ENCODE measurements at places on chromosomes 3 and 15.

DNA sequence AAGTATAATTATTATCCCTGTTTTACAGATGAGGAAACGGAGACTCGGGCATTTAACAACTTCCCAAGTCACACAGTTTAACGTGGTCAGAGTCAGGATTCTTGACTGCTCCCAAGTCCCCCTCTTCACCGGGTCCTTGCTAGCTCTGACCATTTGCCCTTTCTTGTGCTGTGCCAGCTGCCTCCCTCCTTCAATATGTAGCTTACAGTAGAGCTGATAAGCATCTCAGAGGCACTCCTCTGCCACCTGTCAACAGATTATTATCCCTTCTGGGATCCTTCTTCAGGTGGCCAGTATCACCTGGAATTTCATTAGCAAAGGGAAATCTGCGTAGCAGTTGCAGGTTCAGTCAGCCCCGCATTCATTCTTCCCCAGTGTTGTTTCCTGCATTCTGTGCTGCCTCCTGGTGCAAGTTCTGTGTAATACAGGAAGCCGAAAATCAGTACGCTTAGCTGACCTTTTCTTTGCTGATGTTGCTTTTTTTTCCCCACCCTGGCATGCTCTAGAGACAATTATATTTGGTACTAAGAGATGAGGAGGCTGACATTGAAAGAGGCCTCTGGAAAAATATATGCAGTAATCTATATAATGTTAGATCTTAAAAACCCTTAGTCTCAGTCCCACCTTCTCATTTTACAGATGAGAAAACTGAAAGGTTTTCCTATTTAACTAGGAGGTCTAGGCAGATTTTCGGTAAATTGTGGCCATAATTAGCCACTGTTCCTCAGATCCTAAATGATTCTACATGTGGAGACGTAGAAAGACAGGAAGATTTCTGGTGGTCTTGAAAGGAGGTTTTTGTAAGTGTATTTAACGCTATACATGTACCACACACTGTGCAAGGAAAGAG, 24.8 kb downstream of the TMOD2 start:
- peak; percentile 53 for DNase-seq

DNA sequence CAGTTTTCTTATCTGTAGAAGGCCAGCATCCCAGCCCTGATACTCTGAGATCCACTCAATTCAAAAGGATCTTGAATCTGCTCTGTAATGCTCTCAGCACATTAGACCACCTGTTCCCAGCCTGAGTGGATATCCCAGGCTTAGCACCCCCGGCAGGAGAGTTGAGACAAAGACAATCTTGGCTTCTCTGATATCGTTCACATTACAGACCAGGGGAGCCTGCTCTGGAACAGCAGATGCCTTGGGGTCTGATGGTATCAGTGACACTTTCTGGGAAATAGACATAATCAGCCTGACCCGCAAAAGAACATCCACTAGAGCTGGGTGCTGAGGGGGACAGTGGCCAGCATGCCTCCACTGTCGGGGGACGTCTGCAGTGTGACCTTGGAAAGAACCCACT, 70.6 kb downstream of the BDH1 start:
- DNase-seq = no peak

DNA sequence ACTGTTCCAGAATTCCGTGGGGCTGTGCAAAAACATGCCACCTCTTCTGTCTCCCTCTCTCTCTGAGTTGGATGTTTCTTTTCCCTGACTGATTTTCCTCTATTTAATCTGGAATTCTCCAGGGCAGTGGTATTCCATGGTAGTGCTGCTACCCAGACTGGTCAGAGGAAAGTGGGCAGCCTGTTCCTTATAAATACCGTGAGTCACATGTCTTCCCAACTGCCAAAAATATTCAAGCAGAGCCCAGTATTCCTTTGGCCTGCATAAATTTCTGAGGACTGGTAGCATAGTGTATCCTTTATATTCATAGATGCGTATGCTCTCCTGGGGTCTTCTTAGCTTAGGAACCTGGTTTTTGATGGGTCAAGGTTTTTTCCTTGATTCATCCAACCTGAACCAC, 40.9 kb downstream of the CEMIP start:
- no peak for DNase-seq

GRCh38 chr3:193522473-193522872, 32.2 kb downstream of the ATP13A4 start:
- DNase-seq = no peak

DNA sequence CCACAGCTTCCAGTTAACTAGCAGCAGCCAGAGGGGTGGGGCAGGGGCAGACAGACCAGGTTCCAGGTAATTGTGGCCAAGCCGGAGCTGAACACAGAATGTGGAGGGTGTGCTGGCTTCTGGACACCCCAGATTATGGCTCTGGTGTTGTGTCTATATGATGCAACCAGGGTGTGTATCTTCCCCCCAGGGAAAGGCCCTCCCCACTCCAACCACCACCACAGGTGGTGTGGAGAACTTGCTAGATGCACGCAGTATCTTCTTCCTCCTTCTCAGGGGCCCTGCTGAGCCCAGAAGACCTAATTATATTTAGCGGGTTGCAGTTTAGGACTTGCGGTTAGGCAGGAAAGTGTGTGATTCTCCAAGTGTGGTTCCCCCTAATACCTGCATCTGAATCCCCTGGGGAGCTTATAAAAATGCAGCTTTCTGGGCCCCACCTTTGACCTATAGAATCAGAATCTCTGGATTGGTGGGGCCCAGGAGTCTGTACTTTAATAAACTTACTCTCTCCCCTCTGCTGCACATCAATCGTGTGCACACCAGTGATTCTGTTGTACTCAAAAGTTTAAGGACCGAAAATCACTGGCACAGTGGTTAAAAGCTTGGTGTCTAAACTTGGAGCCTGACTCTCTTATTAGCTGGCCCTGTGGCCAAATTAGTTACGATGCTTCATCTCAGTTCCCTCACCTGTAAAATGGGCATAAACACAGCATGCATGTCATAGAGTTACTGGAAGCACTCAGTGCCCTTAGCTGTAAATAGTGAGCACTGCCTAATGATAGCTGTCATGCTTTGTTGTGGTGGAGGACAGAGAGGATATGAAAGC, 379.1 kb upstream of the PROK2 start:
- DNase-seq = peak; percentile 73

GRCh38 chr15:39530480-39531342, 50.2 kb upstream of the THBS1 start:
- DNase-seq = no peak

- no peak for DNase-seq
Measured at GRCh38 chr3:4948395-4948794, 30.8 kb upstream of the BHLHE40 start.

DNA sequence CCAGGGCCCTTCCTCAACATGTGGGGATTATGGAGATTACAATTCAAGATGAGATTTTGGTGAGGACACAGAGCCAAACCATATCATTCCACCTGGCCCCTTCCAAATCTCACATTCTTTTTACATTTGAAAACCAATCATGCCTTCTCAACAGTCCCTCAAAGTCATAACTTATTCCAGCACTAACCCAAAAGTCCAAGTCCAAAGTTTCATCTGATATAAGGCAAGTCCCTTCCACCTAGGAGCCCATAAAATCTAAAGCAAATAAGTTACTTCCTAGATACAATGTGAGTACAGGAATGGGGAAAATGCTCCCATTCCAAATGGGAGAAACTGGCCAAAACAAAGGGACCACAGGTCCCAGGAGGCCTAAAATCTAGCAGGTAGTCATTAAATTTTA, 309.5 kb upstream of the SLITRK3 start:
- no peak for DNase-seq

GRCh38 chr3:183392186-183393034, 36.0 kb downstream of the MCF2L2 start:
- no peak for DNase-seq

DNA sequence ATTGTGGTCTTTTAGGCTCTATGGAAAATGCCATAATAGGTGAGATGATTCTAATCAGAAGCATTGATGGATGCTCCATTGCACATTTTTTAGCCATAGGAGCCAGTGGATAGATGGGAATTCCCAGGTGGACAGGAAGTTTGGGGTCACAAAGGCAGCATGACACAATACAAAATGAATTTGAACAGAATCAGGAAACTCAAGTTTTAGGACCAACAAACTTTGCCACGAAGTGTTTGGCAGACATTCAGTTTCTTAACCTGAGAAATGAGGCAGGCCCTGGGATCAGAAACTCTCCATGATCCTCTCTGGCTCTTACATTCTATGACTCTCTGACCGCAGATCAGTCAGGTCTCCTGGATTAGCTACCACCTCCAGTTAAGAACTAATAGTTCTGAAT, 275.4 kb downstream of the TIGIT start:
- no peak for DNase-seq

DNA sequence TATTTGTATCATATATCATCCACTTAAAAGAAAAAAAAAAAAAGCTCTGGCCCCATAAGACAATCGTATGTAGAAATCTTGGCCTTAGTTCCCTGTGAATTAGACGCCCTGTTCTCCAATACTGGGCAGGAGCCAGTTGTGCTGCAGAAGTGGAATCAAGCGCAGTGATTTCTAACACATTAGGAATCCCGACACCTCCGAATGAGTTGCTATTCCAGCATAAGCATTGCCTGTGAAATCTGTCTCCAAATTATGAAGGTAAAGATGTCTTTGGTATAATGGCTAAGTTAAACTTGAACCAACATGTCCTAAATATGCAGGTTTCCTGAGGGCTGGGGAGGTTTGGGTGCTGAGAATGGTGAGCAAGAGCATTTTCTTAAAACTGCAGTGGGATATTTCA, 199.4 kb upstream of the ARRDC4 start:
- no peak for DNase-seq

GRCh38 chr15:82128401-82129148, 82.8 kb upstream of the MEX3B start:
- DNase-seq = no peak

GRCh38 chr15:33132233-33132580, 62.3 kb downstream of the FMN1 start:
- no peak for DNase-seq

DNA sequence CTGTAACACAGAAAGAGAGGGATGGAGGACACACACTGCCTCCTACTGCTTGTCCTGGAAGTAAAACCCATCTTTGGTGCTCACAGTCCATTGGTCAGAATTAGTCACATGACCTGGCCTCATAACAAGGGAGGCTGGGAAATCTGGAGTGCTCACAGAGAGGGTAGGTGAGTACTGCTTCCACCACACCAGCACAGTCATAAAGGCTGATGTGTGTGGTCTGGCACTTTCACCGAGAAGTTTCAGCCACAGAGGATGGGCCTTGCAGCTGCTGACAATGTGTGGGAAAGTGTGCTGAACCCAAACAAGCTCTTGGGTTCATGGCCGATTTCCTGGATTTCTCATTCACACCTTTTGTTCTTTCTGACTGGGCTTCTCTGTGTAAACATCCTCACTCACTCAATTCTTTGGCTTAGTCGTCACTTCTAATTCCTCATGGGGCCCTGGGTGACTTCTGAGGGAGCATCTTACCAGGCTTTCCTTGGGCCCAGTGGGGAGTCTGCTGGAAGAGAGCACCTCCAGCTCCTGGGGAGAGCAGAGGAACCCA, 100.7 kb downstream of the ASB7 start:
- DNase-seq = peak; percentile 75

DNA sequence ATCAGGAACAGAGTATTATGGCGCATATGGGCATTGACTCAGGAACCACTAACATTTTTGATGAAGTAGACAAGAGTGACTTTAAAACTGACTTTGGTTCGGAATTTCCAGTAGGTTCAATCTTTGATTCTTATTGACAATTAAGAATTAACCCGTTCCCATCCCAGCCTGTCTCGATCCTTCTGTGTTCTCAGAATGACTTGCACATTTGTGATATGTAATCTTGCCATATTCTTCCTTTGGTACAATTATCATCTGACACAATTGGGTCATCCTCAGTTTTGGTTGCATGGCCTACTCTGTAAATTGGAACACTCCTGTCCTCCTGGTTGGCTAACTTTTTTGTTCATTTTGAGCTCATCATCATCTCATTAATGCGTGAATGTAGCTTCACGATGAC, 10.5 kb downstream of the GPR171 start:
- no peak for DNase-seq

DNA sequence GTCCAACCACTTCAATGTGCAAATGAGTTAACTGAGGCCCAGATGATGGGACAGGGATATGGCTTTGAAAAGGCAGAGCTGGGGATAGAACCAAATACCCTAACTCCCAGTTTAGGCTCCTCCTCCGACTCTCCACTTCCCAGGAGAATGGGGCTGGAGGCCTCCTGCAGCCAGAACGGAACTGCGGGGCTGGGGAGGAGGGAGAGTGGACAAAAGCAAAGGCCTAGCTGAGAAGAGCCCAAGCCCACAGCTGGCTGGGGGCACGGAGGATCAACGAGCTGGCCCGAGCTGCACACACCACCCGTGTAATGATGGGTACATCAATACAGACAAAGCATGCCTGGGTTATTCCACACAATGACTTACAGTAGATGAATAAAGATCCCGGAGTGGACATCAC, 74.8 kb downstream of the NUP210 start:
- no peak for DNase-seq

- no peak for DNase-seq
Measured at GRCh38 chr3:197030379-197031314, 1.0 kb upstream of the MELTF start.

- no peak for DNase-seq
Measured at GRCh38 chr15:56824175-56824574, 90.9 kb upstream of the ZNF280D start.

DNA sequence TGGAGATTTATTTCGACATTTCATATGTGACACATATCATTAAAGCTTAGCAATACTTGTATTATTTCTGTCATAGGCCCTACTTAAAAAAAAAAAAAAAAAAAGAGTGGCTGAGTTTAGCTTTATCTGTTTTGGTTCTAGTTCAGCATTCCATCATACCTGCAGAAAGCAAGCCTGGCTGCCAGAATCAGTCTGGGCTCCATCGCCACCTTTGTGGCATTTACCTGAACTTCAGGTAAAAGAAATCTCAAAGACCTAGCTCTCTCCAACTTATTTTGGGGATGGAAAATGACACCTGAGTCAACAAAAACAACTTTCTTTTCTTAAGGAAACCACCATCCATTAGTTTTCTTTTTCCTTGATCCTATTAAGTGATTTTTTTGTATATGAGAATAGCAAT, 82.1 kb downstream of the NEK10 start:
- DNase-seq = no peak

- no peak for DNase-seq
Measured at GRCh38 chr3:160668454-160668853, 8.5 kb upstream of the ARL14 start.

DNA sequence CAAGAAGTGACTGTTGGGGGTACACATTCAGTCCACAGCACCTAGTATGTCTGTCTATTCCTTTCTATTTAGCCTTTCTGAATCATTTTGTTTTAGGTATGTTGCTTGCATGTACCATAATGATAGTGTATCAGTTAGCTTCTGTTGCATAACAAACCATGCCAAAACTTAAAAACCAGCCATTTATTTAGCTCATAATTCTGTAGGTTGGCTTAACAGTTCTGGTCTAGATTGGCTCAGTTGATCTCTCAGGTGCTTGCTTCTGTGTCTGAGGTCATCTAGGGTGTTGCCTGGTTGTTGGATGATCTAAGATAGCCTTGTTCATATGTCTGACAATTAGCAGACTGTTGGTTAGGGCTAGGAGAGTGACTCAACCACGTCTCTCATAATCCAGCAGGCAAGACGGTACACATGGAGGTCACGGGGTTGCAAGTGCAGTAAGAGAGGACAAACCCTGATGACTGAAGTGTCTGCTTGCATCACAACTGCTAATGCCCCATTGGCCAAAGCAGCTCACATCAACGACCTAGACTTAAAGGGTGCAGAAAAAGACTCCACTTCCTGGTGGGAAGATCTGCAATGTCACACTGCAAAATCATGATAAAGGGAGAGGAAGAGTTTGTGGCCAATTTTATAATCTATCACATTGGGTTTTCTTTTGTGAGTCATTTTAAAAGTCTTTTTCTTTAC, 6.8 kb upstream of the PDCD6IP start:
- DNase-seq = no peak

GRCh38 chr3:48555949-48556795, 431 bp downstream of the PFKFB4 start:
- peak; percentile 34 for DNase-seq

GRCh38 chr3:41710646-41711388, 251.1 kb downstream of the ULK4 start:
- DNase-seq = no peak

Data from GM13976 (cell line).